ENCODE measurements at places on chromosomes 3 and 15. TPM values are rescaled to one million over a fixed set of nuclear protein-coding genes. Genes with fewer than 3 reads are reported as not detected.

- peak; percentile 66 for DNase-seq
- H3K4me1 ChIP-seq: no peaks in the 10 kb centered on the region
Measured at GRCh38 chr3:40191850-40192448, 117.6 kb upstream of the EIF1B start.

GRCh38 chr3:18282507-18282906 is 142.6 kb downstream of the SATB1 start:
- no peak for DNase-seq
- H3K4me1 ChIP-seq: no peaks in the 10 kb centered on the region
- H3K4me3 ChIP-seq: no peak overlapping the region
- H3K27ac ChIP-seq: no peak overlapping the region

DNA sequence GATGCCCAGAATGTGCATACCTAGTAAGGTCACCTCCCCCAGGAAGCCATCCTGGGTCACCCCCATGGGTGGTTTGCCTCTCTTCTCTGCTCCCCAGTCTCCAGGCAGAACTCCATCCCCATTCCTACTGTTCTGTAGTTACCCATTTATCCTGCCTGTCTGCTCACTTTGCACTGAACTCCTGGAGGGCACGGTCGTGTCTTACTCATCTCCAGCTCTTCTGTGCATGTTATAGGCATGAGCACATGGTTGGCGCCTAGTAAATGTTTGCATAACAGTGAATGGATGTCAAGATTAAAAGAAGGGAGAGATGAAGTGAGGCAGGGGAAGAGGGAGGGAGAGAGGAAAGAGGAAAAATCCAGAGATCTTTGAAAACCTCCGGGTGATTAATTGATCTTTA is 208.4 kb upstream of the TRIM42 start:
- no peak overlapping the region for H3K27ac ChIP-seq
- H3K4me3 ChIP-seq: no peak overlapping the region
- no peaks in the 10 kb centered on the region for H3K27me3 ChIP-seq
- H3K4me1 ChIP-seq: no peaks in the 10 kb centered on the region

DNA sequence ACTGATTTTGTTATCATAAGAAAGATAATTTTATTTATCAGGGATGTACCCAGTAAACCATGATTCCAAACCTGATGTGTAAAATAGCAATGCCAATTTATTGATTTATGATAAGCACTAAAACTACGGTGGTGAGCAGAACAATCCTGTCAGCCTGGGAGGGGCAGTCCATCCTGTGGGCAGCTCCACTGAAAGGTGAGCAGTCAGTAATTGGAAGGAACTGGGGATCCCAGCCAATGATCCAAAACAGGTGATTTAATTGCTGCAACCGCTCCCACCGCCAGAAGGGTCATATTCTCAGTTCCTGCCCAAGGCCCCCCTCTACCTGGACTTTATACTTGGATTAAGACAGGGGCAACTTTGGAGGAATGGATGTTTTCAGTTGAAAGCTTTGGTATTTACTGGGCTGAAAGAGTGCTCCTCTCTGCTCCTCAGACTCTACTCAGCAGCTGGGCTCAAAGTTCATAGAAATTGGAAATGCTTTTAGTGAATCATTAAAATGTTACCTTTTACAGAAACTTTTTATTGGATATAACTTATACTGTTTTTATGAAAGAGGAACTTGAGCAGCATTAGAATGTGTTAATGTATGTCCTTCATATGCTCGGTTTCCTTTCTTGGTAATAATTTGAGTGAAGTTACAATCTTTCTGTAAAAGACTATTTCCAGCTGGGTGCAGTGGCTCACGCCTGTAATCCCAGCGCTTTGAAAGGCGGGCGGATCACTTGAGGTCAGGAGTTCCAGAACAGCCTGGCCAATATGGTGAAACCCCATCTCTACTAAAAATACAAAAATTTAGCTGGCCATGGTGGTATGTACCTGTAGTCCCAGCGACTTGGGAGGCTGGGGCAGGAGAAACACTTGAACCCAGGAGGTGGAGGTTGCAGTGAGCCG is 198.6 kb upstream of the IL12A start:
- no peak for DNase-seq
- H3K4me1 ChIP-seq: peaks cover 31% of the 10 kb centered on the region
- no peaks in the 10 kb centered on the region for H3K27me3 ChIP-seq
- H3K4me3 ChIP-seq: no peak overlapping the region

DNA sequence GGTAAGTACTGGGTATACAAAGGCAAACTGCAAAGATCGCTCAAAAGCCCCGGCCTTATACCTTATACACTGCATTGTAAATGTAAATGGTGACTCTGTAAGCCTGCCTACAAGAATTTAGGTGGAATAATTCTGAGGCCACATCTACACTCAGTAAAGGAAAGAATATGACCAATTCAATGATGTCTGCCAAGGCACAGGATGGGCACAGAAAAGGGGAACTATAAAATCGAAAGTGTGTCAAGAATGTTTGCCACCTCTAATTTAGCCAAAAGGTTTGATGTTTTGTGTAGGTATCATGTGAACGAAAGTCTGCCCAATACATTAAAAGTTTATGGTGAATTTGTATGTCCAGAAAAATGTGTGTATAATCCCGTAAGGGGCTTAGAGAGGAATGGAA is 96.1 kb downstream of the FOXP1 start:
- H3K27ac ChIP-seq: no peak overlapping the region
- H3K4me3 ChIP-seq: no peak overlapping the region
- H3K36me3 ChIP-seq: no peaks in the 10 kb centered on the region
- no peaks in the 10 kb centered on the region for H3K4me1 ChIP-seq
- no peaks in the 10 kb centered on the region for H3K27me3 ChIP-seq
- no peak for DNase-seq

- H3K27me3 ChIP-seq: no peaks in the 10 kb centered on the region
- DNase-seq: no peak
- no peak overlapping the region for H3K4me3 ChIP-seq
- H3K4me1 ChIP-seq: peaks cover 5% of the 10 kb centered on the region
- no peak overlapping the region for H3K27ac ChIP-seq
Measured at GRCh38 chr3:134337071-134337482, 37.2 kb downstream of the AMOTL2 start.

GRCh38 chr3:50585919-50586762 is 16.8 kb downstream of the HEMK1 start:
- no peak for DNase-seq
- no peak overlapping the region for H3K4me3 ChIP-seq
- H3K27me3 ChIP-seq: no peaks in the 10 kb centered on the region
- no peaks in the 10 kb centered on the region for H3K36me3 ChIP-seq
- no peak overlapping the region for H3K27ac ChIP-seq

- H3K27me3 ChIP-seq: no peaks in the 10 kb centered on the region
- peaks cover 2% of the 10 kb centered on the region for H3K36me3 ChIP-seq
- H3K4me3 ChIP-seq: no peak overlapping the region
- no peak for DNase-seq
- H3K27ac ChIP-seq: no peak overlapping the region
Measured at GRCh38 chr3:4454142-4454541, 12.9 kb downstream of the SUMF1 start.

- H3K36me3 ChIP-seq: no peaks in the 10 kb centered on the region
- H3K27me3 ChIP-seq: no peaks in the 10 kb centered on the region
- H3K4me1 ChIP-seq: peaks cover 2% of the 10 kb centered on the region
Measured at GRCh38 chr3:7581831-7582230, 720.9 kb downstream of the GRM7 start.

GRCh38 chr3:185966655-185967054 is 28.8 kb upstream of the TRA2B start:
- no peaks in the 10 kb centered on the region for H3K36me3 ChIP-seq
- no peak overlapping the region for H3K4me3 ChIP-seq
- no peak overlapping the region for H3K27ac ChIP-seq
- H3K4me1 ChIP-seq: no peaks in the 10 kb centered on the region

DNA sequence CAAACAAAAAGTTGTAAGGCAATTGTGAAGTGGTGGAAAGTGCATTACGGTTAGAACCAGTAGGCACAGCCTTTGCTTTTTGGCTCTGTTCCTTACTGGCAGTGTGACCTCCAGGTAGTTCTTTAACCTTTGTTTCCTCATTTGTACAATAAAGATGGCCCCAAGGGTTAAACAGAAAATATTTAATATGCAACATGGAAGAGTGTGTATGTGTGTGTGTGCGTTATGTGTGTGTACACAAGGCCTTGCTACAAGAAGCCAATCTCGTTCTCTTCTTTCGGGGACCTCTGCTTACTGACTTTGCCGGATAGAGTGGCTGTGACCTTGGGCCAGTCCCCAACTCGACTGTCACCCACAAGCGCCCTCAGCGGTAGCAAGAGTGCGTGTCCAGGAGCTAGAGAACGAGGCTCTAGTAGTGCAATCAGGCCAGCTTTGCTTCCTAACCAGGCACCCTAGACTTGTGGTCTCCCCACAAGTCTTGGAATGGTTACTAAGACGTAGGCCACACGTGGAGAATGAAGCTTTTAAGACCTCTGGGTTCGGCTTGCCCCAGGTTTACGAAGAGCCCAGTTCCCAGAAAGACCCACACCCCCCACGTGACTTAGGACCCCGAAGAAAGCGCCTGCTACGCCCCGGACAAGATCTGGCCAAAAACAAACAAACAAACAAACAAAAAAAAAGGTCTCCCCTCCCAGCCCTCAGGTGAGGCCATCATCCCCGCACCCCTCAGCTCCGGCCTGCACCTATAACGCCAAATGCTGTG is 593 bp downstream of the CIAO2A start:
- peak; percentile 66 for DNase-seq
- no peaks in the 10 kb centered on the region for H3K4me1 ChIP-seq
- H3K4me3 ChIP-seq: peak overlapping the region; percentile 96
- H3K36me3 ChIP-seq: peaks cover 2% of the 10 kb centered on the region

DNA sequence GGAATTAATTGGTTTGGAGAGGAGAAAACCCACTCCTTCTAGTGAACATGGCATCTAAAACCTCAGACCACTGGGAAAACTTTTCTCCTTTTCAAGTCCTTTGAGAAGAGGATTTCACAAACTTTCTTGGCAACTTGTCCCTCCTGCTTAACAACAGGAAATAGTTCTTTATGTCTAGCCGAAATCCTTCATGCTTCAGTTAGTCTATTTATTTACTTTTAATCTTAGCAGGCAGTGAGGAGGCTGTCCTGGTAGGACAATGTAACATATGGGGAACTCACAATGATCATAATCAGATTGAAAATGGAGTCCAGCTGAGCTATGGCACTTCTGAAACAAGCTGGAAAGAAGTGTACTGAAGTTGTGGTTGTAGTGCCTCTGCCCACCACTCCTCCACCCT is 50.6 kb downstream of the KY start:
- no peak overlapping the region for H3K27ac ChIP-seq
- H3K36me3 ChIP-seq: no peaks in the 10 kb centered on the region
- no peaks in the 10 kb centered on the region for H3K4me1 ChIP-seq
- H3K4me3 ChIP-seq: no peak overlapping the region
- no peak for DNase-seq

DNA sequence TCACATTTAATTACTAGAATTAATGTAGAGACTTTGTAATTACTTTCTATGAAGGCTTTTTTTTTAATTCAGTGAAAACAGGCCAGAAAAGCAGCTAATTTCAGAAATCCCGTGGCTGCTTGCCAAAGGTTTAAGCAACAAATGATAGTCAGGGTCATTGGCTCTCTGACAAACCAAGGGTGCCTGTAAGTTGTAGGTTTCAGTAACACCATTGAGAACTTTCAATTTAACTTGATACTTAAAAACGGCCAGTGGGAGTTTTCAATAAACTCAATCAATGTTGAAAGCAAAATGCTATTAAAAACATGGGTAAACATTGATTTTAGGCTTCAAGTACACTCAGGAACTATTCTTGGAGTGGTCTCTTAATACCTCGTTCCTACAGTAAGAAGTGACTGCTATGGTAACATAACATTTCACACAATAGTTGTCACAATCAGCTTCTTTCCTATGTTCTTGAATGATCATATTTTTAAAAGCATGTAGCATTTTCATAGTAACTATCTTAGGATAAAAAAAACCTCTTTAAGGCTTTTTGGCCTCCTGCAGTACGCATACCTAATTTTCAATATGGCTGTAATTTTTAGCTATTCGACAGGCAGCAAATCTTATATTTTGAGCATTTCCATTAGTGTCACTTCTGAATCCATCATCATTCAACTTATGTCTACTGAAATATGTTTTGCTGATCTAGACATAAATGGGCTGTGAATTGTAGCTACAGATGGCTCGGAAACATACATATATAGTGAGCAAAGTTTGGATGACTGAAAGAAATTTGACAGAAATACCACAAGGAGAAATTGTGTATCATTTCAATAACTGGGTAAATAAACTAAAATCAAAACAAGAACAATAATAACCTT is 592.1 kb upstream of the GBE1 start:
- H3K4me3 ChIP-seq: no peak overlapping the region
- no peak for DNase-seq
- H3K4me1 ChIP-seq: no peaks in the 10 kb centered on the region
- no peaks in the 10 kb centered on the region for H3K36me3 ChIP-seq

- H3K4me3 ChIP-seq: no peak overlapping the region
- H3K4me1 ChIP-seq: no peaks in the 10 kb centered on the region
- H3K27ac ChIP-seq: no peak overlapping the region
- no peaks in the 10 kb centered on the region for H3K27me3 ChIP-seq
- H3K36me3 ChIP-seq: no peaks in the 10 kb centered on the region
Measured at GRCh38 chr15:40322531-40323238, 807 bp upstream of the INAFM2 start.

GRCh38 chr3:172071780-172072330 is 32.5 kb downstream of the FNDC3B start:
- no peak overlapping the region for H3K4me3 ChIP-seq
- H3K36me3 ChIP-seq: no peaks in the 10 kb centered on the region
- peaks cover 17% of the 10 kb centered on the region for H3K4me1 ChIP-seq
- no peaks in the 10 kb centered on the region for H3K27me3 ChIP-seq
- no peak overlapping the region for H3K27ac ChIP-seq
- DNase-seq: no peak

- no peaks in the 10 kb centered on the region for H3K27me3 ChIP-seq
- H3K27ac ChIP-seq: no peak overlapping the region
- H3K36me3 ChIP-seq: no peaks in the 10 kb centered on the region
- no peak for DNase-seq
- H3K4me3 ChIP-seq: no peak overlapping the region
Measured at GRCh38 chr3:185843635-185844034, 18.8 kb upstream of the IGF2BP2 start.

- H3K4me1 ChIP-seq: no peaks in the 10 kb centered on the region
- no peak for DNase-seq
- no peak overlapping the region for H3K27ac ChIP-seq
- H3K36me3 ChIP-seq: peaks cover 21% of the 10 kb centered on the region
- no peaks in the 10 kb centered on the region for H3K27me3 ChIP-seq
Measured at GRCh38 chr15:22916606-22917350, 63.4 kb downstream of the CYFIP1 start.

DNA sequence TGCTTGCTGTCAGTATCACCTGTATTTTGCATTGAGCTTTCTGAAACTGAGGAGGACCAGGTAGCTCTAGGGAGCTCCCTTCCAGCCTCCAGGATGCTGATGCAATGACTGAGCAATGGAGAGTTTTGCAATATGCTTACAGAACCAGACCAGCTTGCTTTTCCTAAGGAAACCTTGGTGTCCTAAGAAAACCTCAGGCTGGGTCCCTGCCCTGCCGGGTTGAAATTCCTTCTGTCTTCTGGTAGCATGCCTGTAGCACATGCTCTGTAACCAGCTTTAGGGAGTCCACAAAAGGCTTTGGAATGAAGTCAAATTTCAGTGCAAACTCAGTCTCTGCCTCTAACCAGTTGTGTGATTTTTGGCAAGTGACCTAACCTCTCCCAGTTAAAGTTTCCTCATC is 65.8 kb upstream of the GSK3B start:
- no peaks in the 10 kb centered on the region for H3K36me3 ChIP-seq
- peak overlapping the region; percentile 79 for H3K27ac ChIP-seq
- H3K4me3 ChIP-seq: no peak overlapping the region
- H3K4me1 ChIP-seq: peaks cover 2% of the 10 kb centered on the region
- H3K27me3 ChIP-seq: no peaks in the 10 kb centered on the region
- peak; percentile 78 for DNase-seq

Gene SKOR1
- 1.3 TPM for total RNA-seq

Gene DUOXA2
- not detected for total RNA-seq

Gene ATRIP
- 5.0 TPM for total RNA-seq

Gene SH2D7
- total RNA-seq: not detected

Gene THRB
- total RNA-seq: 77.9 TPM

Gene COL6A5
- total RNA-seq: not detected

Gene TM4SF1
- total RNA-seq: 213 TPM

Gene UBL7
- 27.0 TPM for total RNA-seq

Gene DCUN1D1
- total RNA-seq: 36.7 TPM
